ENCODE measurements at places on chromosomes 2 and 18.

DNA sequence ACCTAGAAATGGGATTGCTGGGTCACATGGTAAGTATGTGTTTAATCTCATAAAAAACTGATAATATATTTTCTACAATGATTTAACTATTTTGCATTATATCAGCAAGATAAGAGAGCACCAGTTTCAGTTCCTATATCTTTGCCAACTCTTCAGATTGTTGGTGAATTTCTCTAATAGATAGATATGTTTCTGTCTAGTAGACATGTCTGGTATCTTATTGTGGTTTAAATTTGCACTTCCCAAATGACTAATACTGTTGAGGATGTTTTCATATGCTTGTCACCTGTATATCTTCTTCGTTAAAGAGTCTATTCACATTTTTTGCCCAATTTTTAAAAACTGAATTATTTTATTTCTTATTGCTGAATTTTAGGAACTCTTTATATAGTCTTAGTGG is 113.8 kb upstream of the UXS1 start:
- DNase-seq = no peak

DNA sequence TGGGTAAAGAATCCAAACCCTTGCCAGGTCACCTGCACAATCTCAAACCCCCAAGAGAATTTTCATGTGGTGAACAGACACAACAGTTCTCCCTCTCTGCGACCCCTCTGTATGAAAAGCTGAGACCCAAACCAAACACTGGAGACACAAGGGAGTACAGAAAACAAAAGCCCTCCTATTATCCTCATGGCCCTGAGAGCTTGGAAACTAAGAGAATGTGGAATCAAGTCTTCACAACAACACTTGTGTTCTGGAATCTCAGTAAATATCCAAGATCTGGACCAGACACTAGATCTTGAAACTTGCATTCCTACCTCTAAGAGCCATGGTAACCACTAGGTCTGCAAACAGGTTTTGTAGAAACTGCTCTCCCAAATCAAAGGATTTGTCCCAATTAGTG is 50.1 kb upstream of the CCDC150 start:
- DNase-seq = no peak

GRCh38 chr18:61597316-61597715 is 264.1 kb downstream of the CDH20 start:
- no peak for DNase-seq

DNA sequence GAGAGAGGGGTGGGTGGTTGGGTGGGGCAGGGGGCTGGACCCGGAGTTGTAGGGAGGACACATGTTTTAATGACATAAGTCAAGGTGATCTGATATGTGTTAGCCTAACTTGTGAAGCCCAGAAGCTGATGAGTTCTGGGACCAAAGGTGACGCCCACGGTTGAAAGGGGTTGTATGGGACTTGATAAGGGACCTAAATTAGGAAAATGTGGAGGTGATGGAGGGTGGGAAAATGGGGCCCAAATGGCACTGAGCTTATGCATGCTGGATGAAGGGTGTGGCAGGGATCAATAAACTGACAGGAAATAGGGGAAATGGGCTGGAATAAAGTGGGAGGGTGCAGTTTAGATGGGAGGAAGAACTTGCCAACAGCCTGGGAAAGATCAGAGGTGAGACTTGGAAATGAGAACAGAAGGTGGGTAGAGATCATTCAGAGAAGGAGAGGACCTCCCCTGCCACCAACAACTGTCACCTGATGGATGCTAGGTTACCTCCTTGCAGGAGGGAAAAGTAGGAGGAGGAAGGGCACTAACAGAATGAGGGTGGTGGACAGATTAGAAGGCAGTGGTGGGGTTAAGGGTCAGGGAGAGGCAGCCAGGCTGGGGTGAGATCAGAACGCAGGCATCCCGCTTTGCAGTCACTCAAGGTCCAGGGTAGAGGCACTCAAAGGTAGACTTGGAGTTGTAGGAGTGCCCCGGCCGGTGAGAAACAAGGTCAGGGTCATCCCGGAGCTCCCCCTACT is 15.3 kb downstream of the WNT10A start:
- peak; percentile 69 for DNase-seq

- no peak for DNase-seq
Observed at GRCh38 chr2:169765523-169765922, 31.9 kb downstream of the KLHL23 start.

- DNase-seq = no peak
Observed at GRCh38 chr2:226701052-226701451, 98.6 kb downstream of the IRS1 start.

DNA sequence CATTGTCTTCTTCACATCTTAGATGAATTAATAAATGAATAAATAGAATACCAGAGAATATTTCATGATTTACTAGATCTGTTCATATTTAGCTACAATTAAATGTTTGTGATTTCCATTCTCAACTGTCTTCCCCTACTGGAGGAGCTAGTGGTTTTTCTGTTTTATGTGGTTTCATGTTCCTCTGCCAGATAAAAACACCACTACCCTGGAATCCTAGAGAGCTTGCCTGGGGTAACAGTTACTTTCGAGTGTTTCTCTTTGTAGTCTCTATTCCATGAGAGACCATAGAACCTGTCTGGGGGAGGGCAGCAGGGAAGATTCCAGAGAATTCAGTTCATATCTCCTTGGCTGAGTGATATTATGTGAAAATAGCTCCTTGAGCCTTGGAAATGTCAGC is 349.2 kb downstream of the INSIG2 start:
- no peak for DNase-seq
